ENCODE measurements at places on chromosomes 12 and 14. TPM values are rescaled to one million over a fixed set of nuclear protein-coding genes. Genes with fewer than 3 reads are reported as not detected.

DNA sequence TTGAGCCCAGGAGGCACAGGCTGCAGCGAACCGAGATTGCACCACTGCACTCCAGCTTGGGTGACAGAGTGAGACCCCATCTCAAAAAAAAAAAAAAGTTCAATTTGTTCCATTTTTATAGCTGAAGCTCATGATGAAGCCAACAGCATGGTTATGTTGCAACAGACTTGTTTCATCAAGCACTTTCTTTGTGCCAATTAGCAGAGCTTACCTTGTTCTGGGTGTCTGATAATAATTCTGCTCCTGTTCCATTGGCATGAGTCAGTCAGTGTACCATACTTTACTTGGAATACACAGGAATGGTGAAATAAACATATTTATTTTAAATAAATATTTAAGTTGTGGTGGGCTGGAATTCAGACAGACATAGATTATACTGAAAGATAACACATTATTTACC, 100.8 kb upstream of the DAAM1 start:
- no peak for DNase-seq

SOAT2 gene
- 0.21 TPM for polyA plus RNA-seq

GPX2 gene
- 382 TPM for polyA plus RNA-seq

GYS2 gene
- 0.04 TPM for polyA plus RNA-seq

CMA1 gene
- not detected for polyA plus RNA-seq

GRCh38 chr14:97061198-97061597, 264.0 kb downstream of the VRK1 start:
- DNase-seq: no peak

DNA sequence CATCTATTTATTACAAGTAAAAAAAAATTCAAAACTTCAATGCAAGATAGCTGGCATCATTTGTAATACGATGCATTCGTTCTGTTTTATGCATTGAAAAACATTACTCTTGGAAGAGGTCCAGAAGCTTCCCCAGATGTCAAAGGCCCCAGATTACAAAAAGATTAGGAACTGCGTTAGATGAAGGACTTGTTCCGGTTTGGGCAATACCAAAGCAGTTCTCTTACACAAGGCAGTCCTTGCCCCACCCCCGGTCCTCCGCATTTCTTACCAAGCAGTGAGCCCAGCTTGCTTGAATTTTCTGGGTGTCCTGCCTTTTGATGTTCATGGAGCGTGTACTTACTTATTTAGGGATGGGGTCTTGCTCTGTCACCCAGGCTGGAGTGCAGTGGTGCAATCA, 4.8 kb upstream of the HVCN1 start:
- DNase-seq: no peak

KLHDC1 gene
- 1.2 TPM for polyA plus RNA-seq

OR6C2 gene
- not detected for polyA plus RNA-seq

GRCh38 chr12:71610031-71610795, 53.4 kb downstream of the ZFC3H1 start:
- no peak for DNase-seq

- DNase-seq: peak; percentile 66
These were observed 22.0 kb upstream of the NUDT14 start for GRCh38 chr14:105203057-105203531.

GRCh38 chr14:74618078-74618952, 6.3 kb upstream of the LTBP2 start:
- DNase-seq: peak; percentile 80

DNA sequence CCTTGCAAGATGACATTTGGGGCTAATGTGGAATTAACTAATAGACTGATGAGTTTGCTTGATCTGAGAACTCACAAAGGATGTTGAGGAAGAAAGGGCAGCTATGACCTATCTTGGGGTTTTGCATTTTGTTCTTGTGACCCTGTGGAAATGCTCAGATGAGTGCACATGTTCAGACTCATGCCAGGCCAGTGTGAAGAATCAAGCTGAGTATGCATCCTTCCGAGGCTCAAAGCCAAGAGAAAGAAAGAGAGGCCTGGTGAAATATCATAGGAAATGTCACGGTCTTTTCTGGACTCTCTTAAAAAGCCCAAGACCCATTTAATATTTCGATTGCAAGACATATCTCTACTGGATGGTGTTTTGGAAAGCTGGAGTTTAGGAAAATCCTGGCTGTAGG, 96.3 kb downstream of the CACNA1C start:
- no peak for DNase-seq

DNA sequence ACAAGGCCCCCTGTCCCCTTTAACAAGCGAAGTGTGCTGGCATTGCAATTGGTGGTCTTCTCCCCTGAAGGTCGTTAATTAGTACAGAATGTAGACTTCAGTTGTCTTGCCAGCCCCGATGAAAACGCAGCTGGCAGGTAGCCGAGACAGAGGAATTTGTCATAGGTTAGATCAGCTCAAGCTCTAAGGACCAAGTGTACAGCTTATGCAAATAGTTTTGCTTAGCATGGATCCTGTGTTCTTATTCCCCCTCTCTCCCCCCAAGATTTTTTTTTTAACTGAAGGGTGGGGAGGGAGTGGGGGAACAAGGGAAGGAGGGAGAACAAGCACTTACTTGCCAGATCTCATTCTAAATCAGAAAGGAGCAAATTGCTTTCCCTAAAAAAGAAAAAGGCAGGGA, 58.6 kb upstream of the PARP11 start:
- no peak for DNase-seq

ACOT6 gene
- polyA plus RNA-seq: not detected

GRCh38 chr12:80195074-80195726, 95.9 kb downstream of the OTOGL start:
- peak; percentile 69 for DNase-seq

- peak; percentile 60 for DNase-seq
These were observed 75.2 kb upstream of the RPH3A start for GRCh38 chr12:112716099-112717093.

DNA sequence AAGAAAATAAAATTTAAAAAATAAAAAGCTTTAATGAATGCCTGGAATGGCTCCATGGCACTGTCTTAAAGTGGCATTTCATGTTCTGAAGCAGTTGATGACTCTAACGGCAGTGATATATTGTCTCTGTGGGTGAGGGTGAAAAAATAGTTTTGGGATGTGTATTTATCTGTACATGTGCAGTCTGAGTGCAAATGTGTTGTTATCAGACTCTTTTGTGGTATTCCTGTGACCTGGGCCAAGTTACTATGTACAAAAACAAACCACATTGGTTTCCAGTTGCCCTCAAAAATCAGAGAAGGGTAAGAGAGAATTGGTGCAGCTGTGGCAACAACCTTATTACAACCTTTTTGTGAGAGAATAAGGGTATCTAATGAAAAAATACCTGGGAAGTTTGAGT, 81.7 kb upstream of the CCDC91 start:
- DNase-seq: no peak

FSCB gene
- polyA plus RNA-seq: not detected

GRCh38 chr12:11822081-11822834, 172.8 kb downstream of the ETV6 start:
- DNase-seq: no peak

USP44 gene
- 0.50 TPM for polyA plus RNA-seq

- DNase-seq: no peak
These were observed 155.0 kb downstream of the CRADD start for GRCh38 chr12:93832131-93832530.

- DNase-seq: no peak
These were observed 3.6 kb upstream of the FOS start for GRCh38 chr14:75274899-75275569.
